NCI-H345 (cell line): ENCODE measurements at places on chromosomes 2 and 18.
A peak's percentile ranks its signal among the peaks of the same experiment; 100 is the strongest.

DNA sequence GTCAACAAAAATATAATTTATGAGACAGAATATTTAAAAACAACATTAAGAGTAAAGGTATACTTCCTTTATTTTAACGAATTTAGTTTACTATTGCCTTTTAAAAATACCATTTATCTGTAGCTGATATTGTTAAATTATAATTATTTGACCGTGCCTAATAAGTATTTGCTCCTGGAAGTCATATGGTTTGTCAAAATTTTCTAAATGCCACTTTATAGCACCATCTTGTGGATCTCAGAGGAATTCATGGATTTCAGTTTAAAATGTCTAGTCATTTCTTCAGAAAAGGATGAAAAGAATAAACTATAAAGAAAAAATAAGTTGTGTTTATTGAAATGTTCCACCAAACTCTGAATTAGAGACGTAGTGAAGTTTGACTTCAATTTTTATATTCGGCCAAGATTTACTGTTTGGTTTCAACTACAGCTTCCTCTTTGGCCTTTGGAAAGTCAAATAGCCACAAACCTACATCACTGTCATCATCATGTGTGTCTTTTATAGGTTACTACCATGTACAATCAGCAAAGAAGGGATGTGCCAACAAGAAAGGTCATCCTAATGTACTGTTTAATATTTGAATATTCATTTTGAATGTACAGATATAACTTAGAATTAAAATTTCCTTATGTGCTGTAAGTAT lies 10.3 kb upstream of the FTCDNL1 start:
- DNase-seq: peak; percentile 33

DNA sequence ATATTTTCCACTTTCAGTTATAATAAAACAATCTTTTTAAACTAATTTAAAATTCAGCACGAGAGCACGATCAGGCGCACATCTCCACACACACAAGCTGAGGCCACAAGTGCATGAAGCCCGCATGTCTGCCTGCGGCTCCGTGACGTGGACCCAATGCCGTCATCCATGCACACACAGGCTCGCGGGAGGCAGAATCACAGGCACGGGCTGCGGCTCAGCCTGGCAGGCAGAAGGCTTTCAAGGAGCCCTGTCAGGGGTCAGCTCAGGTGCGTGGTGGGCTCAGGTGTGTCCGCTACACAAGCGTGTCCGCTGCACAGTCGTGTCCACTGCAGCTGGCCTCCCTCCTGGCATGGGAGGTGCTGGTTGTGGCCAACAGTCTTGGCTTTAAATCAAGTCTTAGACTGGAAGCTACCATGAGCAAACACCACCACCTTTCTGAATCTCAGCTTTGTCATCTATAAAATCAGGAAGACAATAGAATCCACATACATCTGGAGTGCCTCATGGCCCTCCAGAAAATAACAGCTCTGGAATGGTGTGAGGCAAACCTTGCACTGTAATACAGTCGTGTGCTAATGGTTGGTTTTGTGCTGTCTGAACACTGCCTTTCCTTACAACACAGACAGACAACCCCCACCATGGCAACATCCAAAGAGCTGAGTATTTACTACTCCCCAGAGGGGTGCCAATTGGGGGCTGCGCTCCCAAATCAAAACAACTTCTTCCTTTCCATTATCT lies 210.1 kb downstream of the NDUFA10 start:
- peak; percentile 20 for DNase-seq

- DNase-seq: no peak
These were observed 10.2 kb downstream of the ACKR3 start for GRCh38 chr2:236579746-236580315.

DNA sequence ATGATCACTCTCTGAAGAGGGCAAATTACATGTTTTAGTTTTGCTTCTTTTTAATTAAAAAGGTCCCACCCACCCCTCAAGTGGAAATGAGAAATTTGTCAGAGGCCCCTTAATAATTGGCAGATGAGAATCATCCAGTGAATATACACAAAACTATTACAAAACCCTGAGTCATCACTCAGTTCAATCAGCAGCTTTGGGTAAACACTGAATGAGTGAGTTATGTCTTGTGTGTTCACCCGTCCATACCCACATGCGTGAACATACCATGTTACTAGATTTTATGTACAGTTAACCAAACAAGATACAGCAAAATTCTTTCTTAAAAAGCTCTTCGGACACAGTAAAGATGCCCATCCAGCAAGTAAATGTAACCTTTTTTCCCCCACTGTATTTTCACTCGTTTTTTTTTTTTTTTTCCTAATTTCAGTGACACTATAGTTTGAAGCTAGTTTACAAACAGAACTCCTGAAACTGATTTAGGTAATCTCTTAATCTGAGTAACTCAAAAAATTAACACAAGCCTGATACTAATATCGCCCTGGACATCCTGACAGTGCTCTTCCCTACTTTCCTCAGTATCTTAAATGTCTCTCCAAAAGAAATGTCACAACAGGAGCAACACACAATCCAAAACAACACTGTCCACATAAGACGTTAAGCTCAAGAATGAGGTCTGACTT lies 1.4 kb downstream of the PSME4 start:
- peak; percentile 38 for DNase-seq

GRCh38 chr2:160279813-160280465 lies 79.9 kb upstream of the ITGB6 start:
- DNase-seq: no peak

- peak; percentile 46 for DNase-seq
These were observed 463 bp downstream of the SMC6 start for GRCh38 chr2:17752892-17753802.

GRCh38 chr2:191539068-191539467 lies 138.9 kb upstream of the NABP1 start:
- peak; percentile 16 for DNase-seq

- DNase-seq: no peak
These were observed 470 bp upstream of the FAP start for GRCh38 chr2:162243715-162244114.

GRCh38 chr2:40200366-40200915 lies 251.4 kb downstream of the SLC8A1 start:
- no peak for DNase-seq

DNA sequence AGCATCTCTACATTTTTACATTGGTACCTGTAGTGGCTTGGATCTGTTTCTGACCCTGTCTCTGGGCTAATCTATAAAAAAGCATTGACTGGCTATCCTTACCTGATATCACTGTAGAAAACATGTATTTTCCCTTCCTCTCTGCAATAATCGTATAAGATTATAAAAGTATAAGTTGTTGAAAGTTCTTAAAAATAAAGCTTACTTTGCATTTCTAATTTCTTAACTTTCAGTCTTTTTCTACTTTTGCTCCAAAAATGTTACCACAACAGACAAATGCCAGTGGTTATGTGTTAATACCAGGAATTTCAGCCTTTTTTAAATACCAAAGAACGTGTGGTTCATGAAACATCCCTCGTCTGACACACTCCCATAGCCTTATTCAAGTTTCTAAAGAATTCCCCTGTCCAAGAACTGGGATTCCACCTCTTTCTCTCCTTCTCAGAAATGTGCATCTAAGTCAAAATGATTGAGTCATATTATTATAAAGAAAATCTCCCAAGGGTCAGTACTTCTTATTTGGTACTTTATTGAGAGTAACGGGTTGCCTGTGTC lies 28.5 kb upstream of the ACKR3 start:
- DNase-seq: no peak

DNA sequence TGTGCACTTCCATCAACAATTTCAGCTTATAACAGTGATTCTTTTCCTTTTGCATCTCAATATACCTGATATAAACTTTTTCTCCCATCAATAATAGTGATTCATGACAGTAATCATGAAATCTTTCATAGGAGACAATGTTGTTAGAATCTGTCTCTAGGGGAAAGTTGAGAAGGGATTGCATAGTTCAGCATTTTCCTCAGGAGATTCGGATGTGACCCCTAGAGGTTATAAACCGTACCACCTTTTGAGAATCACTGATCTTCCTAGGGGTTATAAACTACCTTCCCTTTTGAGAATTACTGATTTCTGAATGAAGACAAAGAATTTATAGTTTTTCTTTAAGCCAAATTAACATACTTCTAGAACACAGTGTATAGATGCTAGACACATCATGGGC lies 53.0 kb upstream of the GALNT3 start:
- no peak for DNase-seq

DNA sequence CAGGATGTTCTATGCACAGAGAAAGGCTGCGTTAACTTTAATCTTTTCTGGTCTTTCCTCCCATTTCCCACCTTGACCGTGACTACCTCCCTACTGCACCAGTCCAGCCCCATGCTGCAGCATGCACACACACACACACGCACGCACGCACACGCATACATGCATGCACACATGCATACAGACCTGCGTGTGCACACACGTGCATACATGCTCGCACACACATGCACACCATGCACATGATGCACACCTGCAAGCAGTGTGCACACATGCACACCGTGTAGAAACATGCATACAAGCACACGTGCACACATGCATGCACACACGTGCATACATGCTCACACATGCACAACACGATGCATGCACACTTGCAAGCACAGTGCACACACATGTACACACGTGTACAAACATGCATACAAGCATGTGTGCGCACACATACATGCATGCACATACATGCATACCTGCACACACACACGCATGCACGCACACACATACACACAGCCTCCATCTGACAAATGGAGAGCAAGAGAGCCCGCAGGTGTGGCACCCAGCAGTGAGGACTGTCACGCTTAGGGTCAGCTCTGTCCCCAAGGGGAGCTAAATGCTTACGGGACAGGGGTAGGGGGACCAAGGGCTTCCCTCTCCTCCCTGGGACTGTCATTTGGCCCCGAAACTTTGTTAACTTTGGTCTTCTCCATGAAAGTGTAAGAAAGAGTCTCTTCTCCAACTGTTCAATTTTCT lies 18.2 kb downstream of the SNORC start:
- no peak for DNase-seq

DNA sequence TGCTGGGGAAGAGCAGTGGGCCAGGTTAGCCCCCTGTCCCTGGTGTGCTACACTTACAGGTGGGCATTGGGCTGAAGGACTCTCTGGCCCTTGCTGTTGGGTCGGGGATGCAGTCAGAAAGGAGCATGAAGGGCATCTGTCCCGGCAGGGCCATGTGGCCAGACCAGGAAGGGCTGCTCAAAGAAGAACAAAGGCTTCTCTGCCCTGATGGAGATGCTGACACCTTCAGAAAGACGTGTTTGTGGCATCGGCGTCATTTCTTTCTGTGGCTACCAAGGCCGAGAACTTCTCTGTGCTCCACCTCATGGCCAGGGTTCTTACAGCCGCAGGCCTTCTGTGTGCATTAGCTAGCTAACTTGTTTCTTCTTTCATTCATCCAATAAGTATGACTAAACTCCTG lies 239.1 kb downstream of the FAM210A start:
- DNase-seq: no peak

GRCh38 chr18:23617412-23618014 lies 31.2 kb upstream of the NPC1 start:
- no peak for DNase-seq

- no peak for DNase-seq
These were observed 501.2 kb upstream of the LRRTM4 start for GRCh38 chr2:78023356-78023755.

DNA sequence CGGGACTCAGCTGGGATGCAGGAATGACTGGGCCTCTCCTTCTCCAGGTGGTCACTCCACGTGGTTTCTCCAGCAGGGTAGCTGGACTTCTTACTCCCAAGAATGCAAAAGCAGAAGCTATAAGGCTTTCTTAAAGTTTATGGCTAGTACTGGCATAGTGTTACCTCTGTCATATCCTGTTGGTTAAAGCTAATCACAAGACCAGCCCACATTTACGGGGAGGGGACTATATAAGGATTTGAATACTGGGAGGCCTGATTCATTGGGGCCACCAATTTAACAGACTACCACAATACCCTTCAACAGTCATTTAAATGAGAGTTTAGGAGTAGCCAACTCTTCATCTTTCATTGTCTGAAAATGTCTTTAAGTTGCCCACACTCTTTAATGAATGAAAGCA lies 94.4 kb upstream of the TSPYL6 start:
- no peak for DNase-seq

GRCh38 chr18:44627280-44627679 lies 53.4 kb upstream of the SETBP1 start:
- DNase-seq: no peak

- DNase-seq: no peak
These were observed 1346.2 kb downstream of the SUCLG1 start for GRCh38 chr2:83112858-83113257.

DNA sequence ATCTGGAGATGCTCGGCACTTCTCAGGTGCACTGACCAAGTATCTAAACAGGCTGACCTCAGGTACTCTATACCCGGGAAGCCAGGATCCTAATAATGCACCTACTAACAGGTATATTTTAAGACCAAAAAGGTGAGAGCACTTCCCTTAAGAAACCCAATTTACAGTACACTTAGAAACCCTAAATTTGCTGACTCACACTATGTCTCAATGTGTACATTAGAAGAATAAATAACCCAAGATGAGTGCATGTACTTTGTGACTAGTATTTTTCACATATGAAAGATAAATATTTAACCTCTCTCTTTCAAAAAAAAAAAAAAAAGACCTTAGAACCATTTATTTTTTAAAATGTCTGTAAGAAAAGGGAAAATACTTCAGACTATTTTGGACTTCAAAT lies 118.8 kb downstream of the ZNF516 start:
- no peak for DNase-seq

GRCh38 chr2:112137516-112138158 lies 548 bp upstream of the FBLN7 start:
- DNase-seq: peak; percentile 6

- DNase-seq: no peak
These were observed 54.3 kb downstream of the MSH2 start for GRCh38 chr2:47457268-47457667.

GRCh38 chr2:55010149-55010591 lies 40.1 kb downstream of the RTN4 start:
- DNase-seq: no peak

DNA sequence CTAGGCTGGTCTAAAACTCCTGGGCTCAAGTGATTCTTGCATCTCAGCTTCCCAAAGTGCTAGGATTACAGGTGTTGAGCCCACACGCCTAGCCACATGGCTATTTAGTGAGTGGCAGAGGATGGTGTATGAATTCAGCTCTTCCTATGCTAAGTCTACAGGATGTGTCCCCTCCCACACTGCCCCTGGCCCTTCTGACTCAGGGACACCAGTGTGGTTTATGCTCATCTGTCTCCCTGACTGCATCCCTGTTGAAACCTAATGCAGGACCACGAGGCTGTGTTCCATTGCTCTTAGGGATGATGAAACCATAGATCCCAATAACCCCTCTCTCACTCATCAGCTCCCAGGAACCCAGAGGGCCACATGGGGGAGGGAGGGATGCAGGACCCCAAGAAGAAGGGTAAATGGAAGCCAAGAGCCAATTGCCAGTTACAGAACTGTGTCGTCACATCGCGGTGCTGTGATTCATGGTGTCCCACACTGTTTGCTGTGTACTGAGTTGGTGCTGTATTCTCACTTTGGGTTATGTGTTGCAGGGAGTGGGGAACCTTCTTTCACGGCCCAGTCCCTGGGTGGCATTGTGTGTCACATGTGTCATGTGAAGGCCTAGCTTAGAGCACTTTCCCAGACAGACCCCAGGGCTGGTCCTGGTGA lies 102.9 kb upstream of the HAAO start:
- no peak for DNase-seq

- DNase-seq: no peak
These were observed 3.7 kb upstream of the RAB1A start for GRCh38 chr2:65133626-65134025.
